ENCODE measurements at places on chromosomes 4 and X.

- no peak for DNase-seq
Measured at GRCh38 chr4:168433571-168433970, 46.7 kb downstream of the DDX60L start.

DNA sequence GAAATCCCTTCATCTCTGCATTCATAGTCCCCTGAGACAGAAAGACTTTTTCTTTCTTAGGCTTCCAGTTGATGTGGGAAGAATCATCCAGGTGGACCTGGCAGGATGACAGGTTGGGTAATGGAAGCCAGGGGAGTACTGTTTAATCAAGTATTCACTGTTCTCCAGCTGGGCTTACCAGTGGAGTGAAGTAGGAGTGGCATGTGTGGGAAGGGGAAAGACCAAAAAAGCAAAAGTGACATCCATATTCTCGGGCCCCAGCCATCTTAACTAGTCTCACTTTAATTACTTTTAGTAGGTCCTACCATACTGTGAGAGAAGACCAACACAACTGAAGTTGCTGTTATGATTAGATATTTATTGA, 18.5 kb downstream of the VSIG4 start:
- DNase-seq: no peak

DNA sequence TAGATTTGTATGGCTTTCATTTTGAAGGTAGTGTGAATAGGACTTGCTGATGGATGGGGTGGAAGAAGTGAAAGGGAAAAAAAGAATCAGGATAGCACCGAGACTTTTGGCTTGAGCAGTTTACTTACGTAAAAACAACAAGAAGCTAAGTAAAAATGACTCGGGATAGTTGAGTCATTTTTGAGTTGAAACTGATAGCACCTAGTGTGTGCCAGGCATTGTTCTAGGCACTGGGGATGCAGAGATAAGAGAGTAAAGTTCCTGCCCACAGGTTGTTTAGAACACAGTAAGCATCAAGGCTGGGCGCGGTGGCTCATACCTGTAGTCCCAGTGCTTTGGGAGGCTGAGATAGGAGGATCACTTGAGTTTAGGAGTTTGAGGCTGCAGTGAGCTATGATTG, 34.7 kb downstream of the ADD1 start:
- no peak for DNase-seq

DNA sequence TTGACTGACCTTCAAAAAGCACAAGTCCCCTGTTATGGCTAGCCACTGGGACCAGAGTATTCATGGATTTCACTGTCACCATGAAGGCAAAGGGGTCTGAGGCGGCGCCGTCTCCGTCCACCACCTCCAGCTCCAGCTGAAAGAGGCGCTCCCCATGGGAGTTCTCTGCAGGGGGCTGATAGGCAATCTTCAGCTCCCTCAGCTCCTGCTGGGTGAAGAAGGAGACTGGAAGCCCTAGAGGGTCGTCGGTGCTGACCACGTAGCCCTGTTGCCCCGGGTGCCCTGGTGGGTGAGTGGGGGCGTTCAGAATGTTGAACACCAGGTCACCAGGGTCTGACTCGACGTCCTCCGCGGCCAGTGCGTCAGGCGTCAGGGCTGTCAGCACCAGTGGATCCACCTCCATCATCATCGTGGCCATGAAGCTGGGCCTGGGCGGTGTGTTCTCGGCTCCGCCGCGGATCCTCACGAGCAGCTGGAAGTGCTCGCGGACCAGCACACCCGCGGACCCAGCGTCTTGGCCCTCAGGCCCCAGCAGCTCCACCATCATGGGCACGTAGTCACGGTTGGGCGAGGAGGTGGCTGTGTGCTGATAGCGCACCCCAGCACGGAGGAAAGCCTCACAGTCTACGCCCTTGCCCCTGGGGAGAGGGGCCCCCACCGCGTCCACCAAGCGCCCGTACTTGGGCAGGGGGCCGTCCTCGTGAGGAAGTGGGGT, 987 bp downstream of the FREM3 start:
- no peak for DNase-seq

GRCh38 chr4:64796581-64796980, 387.3 kb upstream of the TECRL start:
- DNase-seq: no peak

DNA sequence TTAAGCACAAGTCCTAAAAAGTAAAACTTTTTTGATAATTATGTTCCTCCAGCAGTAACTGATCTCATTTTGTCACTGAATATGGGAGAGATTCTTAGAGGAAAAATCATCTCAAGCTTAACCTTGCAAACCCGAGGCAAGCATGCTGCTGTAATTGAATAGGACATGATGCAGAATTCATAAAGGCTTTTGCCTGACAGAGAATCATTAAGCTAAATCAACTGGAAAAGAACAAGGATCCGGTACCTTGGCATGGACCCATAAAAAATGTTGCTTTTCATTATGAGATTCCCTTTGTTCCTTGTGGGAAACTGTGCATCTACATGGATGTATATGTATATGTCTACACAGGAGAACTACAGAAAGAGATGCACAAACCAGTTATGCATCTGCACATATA, 149.1 kb downstream of the PAPSS1 start:
- DNase-seq: no peak

- peak; percentile 50 for DNase-seq
Measured at GRCh38 chr4:103306870-103307375, 108.8 kb upstream of the CENPE start.

DNA sequence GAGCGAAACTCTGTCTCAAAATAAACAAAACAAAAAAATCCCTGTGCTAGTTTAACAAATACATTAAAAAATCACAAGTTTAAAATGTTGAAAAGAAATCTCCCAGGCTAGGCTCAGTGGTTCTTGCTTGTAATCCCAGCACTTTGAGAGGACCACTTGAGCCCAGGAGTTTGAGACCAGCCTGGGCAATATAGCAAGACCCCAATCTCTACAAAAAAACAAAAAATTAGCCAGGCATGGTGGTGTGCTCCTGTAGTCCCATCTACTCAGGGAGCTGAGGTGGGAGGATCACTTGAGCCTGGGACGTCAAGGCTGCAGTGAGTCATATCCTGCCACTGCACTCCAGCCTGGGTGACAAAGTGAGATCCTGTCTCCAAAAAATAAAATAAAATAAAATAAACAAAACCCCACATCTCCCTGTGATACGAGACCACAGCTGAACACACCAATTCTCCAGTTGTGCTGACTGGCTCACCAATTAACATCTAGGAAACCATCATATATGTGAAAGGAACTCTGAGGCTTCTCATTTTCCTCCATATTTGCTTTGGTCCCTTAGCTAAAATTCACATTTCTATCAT, 7.3 kb downstream of the RPS4X start:
- DNase-seq: no peak

GRCh38 chrX:1909419-1910206, 294.8 kb downstream of the ASMT start:
- DNase-seq: no peak

DNA sequence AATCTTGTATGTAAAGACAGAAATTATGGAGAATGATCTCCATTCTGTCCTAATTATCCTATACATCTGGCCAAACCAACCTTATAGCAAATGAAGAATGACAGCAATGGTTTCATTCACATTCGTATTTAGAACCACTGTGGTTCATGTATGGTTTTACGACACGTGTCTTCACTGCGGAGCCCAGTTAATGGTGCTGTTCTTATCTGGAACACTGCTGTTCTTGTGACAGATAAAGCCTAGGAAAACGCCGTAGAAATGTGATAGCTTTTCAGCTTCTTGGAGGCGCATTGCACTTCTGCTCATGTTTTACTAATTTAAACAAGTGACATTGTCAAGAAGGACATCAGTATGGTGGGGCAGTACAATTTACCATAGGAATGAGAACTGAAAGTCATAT, 2266.4 kb upstream of the TENM3 start:
- no peak for DNase-seq

DNA sequence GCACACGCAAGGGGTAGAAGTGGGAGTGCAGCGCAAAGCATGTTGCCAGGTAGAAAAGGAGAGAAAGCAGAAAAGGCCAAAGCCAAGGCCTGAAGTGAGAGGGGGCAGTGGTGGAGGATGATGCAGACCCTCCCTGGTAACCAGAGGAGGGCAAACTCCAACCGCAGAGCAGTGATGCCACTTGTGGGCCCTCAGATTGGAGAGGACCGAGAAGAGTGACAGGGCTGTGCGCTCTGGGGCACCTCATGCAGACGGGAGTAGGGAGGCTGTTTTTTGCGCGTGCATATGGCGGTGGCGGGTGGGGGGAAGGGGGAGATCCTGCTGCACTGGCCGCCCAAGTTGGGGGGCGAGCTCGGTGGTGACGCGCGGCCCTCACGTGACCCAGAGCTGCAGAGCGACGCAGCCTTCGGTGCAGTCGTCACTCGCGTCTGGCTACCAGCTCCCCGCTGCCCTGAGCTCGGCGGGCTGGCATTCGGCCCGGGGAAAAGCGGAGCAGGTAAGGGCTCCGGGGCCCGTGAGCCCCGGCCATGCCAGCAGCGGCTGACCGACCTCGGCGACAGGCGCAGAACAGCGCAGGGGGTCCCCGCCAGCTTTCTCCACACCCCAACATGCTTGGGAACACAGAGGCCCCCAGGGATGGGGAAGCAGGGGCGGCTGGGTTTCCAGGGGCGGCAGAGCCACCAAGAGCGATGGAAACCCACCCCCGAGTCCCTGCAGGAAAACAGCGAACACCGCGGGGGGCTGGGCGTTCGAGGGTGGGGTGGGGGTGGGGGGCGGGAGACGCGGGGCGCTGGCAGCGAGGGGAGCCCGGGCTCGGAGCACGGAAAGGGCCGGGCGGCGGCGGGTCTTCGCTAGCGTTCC, at the start of gene BEX3:
Gene BEX3, plus strand, starts transcription at position 421 of the 861 bp plus-strand sequence. CDS start 984 bp downstream, outside the sequence.
- peak; percentile 76 for DNase-seq
